ENCODE measurements at places on chromosomes 12 and 14. TPM values are rescaled to one million over a fixed set of nuclear protein-coding genes. Genes with fewer than 3 reads are reported as not detected.

Gene MANSC4
- total RNA-seq = not detected

- no peak overlapping the region for H3K4me3 ChIP-seq
- peaks cover 18% of the 10 kb centered on the region for H3K4me1 ChIP-seq
- ATAC-seq = no peak
These were observed 215.0 kb upstream of the EEA1 start for GRCh38 chr12:93144109-93144508.

Gene BMAL2
- 8.7 TPM for total RNA-seq

DNA sequence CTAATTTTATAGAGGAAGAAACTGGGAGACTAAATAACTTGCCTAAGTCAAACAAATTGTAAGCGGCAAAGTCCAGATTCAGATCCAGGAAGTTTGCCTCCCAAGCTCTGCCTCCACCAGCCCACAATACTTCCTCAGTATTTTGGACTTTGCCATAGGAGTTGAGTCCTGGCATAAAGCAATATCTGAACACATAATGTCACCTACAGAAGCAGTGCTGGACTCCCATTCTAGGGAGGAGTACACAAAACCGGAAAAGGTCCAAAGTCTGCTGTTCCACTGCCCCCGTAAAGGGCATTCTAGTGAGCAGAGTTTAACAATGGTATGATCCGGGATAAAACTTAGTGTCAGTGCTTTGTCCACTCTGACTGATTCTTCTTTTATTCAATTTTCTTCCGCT lies 340.5 kb downstream of the FUT8 start:
- ATAC-seq = no peak
- H3K4me3 ChIP-seq = no peak overlapping the region
- no peaks in the 10 kb centered on the region for H3K36me3 ChIP-seq
- peaks cover 6% of the 10 kb centered on the region for H3K27me3 ChIP-seq
- no peaks in the 10 kb centered on the region for H3K4me1 ChIP-seq

GRCh38 chr12:56931474-56931978 lies 2.7 kb downstream of the SDR9C7 start:
- no peaks in the 10 kb centered on the region for H3K4me1 ChIP-seq
- no peak overlapping the region for H3K4me3 ChIP-seq
- H3K36me3 ChIP-seq = no peaks in the 10 kb centered on the region
- no peaks in the 10 kb centered on the region for H3K27me3 ChIP-seq

DNA sequence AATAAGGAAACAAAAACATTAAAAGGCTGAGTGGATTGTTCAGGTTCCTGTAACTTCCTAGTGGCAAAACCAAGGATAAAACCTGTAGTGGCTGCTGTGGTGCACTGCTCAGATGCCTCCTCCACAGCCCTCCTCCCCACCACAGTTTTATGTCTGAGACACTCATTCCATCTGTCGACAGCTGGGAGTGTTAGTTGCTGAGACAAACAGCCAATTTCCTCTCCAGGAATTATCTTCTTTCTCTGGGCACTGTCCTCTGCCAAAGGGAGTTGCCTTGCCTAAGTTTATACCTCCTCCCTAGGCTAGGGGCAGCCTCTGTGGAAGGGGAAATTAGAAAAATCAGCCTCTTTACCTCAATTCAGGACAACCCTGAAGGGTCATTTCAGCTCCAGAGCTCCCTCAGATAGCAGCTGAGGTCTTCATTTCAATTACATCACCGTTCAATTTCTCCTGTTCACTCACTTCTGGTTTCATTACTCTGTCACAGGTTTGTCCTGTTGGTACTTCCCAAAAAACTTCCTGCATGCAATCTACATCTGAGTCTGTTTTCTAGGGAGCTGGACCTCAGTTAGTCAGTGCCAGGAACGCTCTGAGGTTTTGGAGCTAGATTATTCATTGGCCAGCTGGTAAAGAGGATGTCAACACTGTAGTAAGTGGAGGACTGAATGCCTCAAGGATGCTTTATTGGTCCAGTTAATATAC lies 74.9 kb upstream of the ATP2B1 start:
- no peak overlapping the region for H3K4me3 ChIP-seq
- peak; percentile 60 for ATAC-seq
- no peaks in the 10 kb centered on the region for H3K36me3 ChIP-seq
- H3K27ac ChIP-seq = peak overlapping the region; percentile 55
- no peaks in the 10 kb centered on the region for H3K4me1 ChIP-seq

Gene PARPBP
- 1.1 TPM for total RNA-seq

Gene HELB
- total RNA-seq = 2.0 TPM

Gene PIWIL1
- not detected for total RNA-seq

DNA sequence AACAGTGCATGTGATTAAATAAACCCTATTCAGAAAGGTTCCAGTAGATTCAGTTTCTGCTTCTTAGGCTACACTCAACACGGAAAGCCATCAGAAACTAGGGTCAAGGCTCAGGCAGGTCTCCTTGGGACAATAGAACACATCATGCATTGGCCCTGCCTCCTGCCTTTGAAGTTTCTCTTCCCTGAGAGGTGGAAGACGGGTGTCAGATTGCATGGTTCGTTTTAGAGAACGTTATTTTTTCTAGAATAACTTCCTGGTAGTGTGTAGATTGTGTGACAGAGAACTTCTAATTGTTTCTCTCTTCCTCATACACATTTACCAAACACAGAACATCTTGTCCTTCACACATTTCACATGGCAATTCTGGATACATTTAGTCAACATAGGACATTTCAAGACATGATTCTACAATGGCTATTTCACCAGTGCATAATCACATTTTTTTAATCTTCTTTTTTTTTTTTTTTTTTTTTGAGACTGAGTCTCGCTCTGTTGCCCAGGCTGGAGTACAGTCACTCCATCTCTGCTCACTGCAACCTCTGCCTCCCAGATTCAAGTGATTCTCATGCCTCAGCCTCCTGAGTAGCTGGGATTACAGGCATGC lies 106.6 kb upstream of the AMN1 start:
- no peaks in the 10 kb centered on the region for H3K27me3 ChIP-seq
- no peak for ATAC-seq
- no peak overlapping the region for H3K4me3 ChIP-seq
- no peaks in the 10 kb centered on the region for H3K4me1 ChIP-seq

Gene RIPK3
- 8.9 TPM for total RNA-seq

DNA sequence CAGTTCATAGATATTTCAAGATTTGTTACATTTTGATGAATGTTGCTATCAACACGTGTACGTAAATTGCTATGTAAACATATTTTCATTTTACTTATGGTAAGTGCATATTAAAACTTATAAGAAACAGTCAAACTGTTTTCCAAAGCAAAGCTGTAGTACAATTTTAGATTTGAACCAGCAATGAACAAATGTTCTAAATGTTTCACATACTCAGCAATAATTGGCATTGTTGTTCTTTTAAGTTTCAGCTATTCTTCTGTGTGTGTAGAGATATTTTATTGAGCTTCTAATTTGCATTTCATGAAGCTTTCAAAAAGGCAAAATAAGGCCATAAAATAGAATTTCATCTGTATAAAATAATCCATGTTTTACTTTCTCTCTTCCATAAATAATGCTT lies 1433.2 kb downstream of the LRFN5 start:
- no peak for ATAC-seq
- no peaks in the 10 kb centered on the region for H3K36me3 ChIP-seq
- no peaks in the 10 kb centered on the region for H3K27me3 ChIP-seq

- H3K4me1 ChIP-seq = no peaks in the 10 kb centered on the region
- H3K27ac ChIP-seq = no peak overlapping the region
- H3K36me3 ChIP-seq = no peaks in the 10 kb centered on the region
These were observed 359.8 kb downstream of the PCNX1 start for GRCh38 chr14:71267007-71267513.

DNA sequence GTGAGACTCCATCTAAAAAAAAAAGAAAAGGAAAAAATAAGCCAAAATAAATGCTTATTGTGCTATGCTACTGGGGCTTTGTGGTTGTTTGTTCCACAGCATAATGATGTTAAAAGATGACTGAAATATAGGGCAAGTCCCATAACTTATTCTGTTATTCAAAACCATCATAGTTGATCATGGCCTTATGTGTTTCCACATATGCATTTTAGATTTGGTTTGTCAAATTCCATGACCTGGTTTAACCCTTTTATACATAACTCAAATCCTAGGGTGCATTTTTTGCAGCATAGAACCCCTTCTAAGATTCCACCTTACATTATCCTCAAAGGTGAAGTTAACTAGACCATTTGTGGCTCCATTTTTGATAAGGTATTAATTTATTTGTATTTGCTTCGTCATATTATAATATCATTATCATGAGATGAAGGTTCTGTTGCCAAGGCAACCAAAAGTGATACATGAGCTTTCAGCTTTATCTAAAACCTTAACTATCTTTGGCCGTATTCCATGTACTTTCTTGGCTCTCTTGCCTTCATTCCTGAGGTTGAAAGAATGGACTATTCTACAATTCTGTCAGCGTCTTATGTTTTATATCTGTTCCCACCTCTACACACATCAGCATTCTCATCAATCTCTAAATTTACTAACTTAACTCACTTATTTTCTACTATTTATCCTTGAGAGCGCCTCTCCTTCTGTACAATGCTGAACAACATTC lies 138.7 kb upstream of the DYRK2 start:
- ATAC-seq = no peak
- H3K27ac ChIP-seq = no peak overlapping the region
- H3K27me3 ChIP-seq = no peaks in the 10 kb centered on the region
- no peak overlapping the region for H3K4me3 ChIP-seq

Gene ZC2HC1C
- total RNA-seq = 5.1 TPM

DNA sequence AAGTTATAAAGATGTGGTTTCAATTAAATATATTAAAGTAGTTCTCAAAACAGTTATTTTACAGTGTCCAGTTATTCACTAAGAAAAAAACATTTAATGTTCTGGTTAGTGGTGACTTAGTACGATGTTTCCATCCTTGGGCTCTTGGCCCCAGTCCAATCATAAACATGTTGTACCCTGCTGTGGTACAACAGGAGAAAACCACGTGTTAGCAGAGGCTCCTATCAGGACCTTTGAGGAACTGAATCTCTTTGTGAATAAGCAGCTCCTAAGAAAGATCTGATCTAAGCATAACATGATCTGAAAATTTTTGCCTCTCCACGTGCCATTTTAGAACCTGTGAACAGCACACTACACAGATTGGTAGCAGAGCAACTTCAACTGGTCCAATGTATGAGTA lies 234.0 kb downstream of the SYT1 start:
- no peaks in the 10 kb centered on the region for H3K36me3 ChIP-seq
- H3K4me3 ChIP-seq = no peak overlapping the region
- H3K27ac ChIP-seq = no peak overlapping the region

DNA sequence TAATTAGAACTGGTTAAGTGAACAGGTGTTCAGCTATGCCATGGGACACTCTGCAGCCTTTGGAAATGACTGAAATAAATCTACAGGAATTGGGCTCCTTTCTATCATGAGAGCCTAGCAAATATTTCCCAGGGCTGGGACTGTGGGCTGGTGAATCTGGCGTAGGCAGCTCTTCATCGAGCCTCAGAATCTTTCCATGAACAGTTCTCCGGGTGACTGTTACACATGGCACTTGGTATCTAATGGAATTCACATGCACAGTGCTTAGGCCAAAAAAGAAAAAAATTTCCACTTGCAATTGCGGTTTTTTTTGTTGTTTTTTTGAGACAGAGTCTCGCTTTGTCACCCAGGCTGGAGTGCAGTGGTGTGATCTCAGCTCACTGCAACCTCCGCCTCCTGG lies 32.1 kb downstream of the PRKAB1 start:
- H3K27ac ChIP-seq = no peak overlapping the region
- H3K36me3 ChIP-seq = no peaks in the 10 kb centered on the region
- no peak overlapping the region for H3K4me3 ChIP-seq
- H3K4me1 ChIP-seq = no peaks in the 10 kb centered on the region
- no peak for ATAC-seq

Gene OAS1
- total RNA-seq = 17.0 TPM

Gene NRL
- total RNA-seq = 0.81 TPM

DNA sequence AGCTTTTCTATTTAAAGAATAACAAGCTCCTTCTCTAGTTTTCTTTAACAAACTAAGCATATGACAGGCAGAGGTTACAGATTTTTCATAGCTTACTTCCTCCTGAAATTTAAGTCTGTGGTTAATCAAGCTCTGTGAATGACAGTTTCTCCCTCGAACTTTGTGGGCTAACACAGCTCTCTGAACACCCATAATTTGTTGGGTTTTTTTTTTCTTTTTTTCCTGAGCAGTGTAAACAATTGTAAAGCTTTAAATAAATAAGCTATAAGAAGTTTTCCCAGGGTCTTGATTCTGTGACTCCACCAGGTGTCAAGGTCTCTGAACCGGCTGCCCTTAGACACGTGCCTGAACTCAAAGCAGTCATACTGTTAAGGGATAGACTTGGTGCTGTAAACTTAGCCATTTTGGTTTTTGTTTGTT lies 128.1 kb upstream of the AMIGO2 start:
- H3K4me1 ChIP-seq = no peaks in the 10 kb centered on the region
- H3K27ac ChIP-seq = no peak overlapping the region
- no peaks in the 10 kb centered on the region for H3K36me3 ChIP-seq
- no peak for ATAC-seq
- no peaks in the 10 kb centered on the region for H3K27me3 ChIP-seq
- no peak overlapping the region for H3K4me3 ChIP-seq

Gene KRT83
- not detected for total RNA-seq

DNA sequence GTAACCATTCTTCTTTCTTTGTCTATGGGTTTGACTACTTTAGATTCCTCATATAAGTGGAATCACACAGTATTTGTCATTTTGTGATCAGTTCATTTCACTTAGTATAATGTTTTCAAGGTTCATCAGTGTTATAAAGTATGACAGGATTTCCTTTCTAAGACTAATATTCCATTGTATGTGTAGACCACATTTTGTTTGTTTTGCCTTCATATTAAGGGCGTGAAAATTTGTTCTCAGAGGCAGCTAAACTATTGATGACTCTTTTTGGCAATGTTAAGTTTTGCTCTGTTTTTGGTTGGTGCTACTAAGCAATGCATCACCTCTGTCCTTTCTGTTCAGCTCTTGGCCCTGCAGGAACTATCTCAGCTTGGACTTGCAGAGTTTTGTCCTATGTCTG lies 1.7 kb upstream of the KLRG1 start:
- no peak for ATAC-seq
- H3K36me3 ChIP-seq = no peaks in the 10 kb centered on the region
- H3K4me1 ChIP-seq = no peaks in the 10 kb centered on the region
- no peak overlapping the region for H3K27ac ChIP-seq

- H3K4me3 ChIP-seq = no peak overlapping the region
- H3K27ac ChIP-seq = no peak overlapping the region
- no peaks in the 10 kb centered on the region for H3K4me1 ChIP-seq
- no peak for ATAC-seq
- no peaks in the 10 kb centered on the region for H3K36me3 ChIP-seq
- H3K27me3 ChIP-seq = no peaks in the 10 kb centered on the region
These were observed 5.5 kb downstream of the TAS2R19 start for GRCh38 chr12:11016937-11017336.

DNA sequence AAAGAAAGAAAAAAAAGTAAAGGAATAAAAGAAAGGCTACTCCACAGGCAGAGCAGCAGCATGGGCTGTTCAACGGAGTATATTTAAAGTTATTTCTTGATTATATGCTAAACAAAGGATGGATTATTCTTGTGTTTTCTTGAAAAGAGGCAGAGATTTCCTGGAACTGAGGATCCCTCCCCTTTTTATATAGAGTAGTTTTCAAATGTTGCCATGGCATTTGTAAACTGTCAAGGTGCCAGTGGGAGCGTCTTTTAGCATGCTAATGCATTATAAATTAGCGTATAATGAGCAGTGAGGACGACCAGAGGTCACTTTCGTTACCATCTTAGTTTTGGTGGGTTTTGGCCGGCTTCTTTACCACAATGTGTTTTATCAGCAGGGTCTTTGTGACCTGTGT lies 383.0 kb downstream of the PCNX1 start:
- no peaks in the 10 kb centered on the region for H3K4me1 ChIP-seq
- H3K36me3 ChIP-seq = no peaks in the 10 kb centered on the region
- no peak overlapping the region for H3K4me3 ChIP-seq
- H3K27me3 ChIP-seq = no peaks in the 10 kb centered on the region

GRCh38 chr12:90060031-90060430 lies 351.4 kb upstream of the ATP2B1 start:
- no peak overlapping the region for H3K4me3 ChIP-seq
- H3K36me3 ChIP-seq = no peaks in the 10 kb centered on the region
- no peak overlapping the region for H3K27ac ChIP-seq
- no peak for ATAC-seq
- H3K27me3 ChIP-seq = no peaks in the 10 kb centered on the region
- no peaks in the 10 kb centered on the region for H3K4me1 ChIP-seq
